ENCODE measurements at places on chromosomes 1 and 21.

DNA sequence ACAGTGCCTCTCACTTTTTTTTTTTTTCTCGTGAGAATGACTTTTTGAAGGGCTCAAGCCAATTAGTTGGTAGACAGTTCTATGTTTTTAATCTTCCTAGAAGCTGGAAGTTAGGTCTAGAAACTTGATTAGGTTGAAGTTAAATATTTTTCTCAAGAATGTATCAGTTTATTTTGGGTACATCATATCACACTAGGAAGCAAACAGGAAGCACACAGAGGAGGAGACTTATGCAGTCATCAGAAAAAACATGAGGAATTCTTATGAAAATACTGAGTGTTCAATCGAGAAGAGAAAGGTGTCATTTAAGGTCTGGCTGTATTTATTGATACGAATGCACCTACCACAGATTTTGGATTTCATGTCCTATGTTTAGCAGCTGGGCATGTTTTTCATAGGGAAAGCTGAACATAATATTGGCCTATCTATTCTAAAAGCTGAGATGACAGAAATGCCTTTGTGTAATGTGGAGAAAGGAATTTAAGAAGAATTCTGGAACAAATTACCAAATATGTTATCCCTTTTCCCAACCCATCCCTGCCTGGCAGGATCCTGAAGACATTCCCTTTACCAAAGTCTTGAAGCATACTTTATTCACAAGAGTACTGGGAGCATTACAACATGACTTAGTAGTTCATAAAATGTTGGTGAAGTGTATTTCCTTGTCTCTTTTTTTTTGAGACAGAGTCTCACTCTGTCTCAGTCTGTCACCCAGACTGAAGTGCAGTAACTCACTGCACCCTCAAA, 17.5 kb upstream of the ZFP69B start:
- no peak for DNase-seq

DNA sequence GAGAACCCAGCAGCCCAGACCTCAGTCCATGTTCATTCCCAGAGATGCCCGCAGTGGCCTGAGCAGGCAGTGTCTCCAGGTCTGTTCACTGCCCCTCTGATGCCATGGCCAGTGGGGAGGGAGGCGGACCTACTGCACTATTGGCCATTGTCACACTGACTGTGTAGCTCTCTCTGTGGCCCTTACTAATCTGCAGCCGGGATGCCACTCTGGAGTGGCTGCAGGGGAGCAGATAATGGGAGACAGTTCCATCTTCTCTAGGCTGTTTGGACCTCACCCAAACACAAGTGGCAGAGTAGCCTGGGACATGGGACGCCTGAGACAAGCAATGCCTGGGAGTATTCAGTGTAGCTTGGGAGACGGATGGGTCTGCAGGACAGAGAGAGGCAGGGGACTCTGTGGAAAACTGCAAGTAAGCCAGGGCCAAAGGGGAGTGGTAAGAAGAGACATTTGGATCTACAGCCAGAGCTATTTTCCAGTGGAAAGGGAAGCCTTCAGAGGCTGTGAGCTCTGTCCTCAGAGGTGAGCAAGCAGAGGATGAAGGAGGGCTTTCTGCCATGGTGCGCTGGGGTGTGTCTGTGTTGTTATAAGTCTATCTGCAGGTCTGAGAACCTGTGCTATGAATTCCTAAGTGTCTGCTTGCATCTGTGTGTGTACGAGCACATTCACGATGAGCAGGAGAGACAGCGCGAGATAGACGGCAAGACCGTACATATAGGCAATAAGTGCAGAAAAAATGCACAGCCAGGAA, 26.7 kb downstream of the DMBX1 start:
- no peak for DNase-seq

DNA sequence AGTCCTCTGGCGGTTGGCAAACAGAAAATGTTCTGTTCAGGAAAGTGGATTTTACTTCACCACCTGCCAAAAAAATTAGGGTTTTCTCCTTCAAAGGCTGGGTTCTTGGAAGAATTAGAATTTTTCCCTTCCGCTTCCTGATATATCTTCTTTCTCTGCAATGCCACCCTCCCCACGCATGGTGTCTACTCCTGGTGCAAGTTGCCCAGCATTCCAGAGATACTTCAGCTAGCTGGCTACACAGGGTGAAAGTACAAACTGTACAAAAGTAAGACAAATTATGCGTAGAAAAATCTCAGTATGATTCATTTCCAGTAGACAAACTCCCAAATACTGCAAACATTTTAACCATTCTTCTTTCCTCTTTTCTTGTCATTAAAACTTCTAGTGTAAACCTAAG, 430.1 kb upstream of the ESRRG start:
- DNase-seq, result no peak

DNA sequence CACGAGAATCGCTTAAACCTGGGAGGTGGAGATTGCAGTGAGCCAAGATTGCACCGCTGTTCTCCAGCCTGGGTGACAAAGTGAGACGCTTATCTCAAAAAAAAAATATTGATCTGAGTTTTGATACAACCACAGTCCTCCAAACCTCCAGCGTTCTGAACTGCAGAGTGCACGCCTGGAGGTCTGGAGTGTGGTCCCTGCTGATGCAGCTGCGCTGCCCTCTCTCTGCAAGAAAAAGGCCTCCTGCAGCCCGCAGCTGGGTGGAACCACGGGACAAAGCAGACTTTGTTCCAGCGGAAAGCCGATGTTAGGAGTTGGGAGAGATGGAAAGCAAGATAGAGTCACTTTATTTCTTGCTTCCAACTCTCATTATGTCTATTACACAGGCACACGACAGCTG, 144.9 kb upstream of the SOD1 start:
- no peak for DNase-seq

DNA sequence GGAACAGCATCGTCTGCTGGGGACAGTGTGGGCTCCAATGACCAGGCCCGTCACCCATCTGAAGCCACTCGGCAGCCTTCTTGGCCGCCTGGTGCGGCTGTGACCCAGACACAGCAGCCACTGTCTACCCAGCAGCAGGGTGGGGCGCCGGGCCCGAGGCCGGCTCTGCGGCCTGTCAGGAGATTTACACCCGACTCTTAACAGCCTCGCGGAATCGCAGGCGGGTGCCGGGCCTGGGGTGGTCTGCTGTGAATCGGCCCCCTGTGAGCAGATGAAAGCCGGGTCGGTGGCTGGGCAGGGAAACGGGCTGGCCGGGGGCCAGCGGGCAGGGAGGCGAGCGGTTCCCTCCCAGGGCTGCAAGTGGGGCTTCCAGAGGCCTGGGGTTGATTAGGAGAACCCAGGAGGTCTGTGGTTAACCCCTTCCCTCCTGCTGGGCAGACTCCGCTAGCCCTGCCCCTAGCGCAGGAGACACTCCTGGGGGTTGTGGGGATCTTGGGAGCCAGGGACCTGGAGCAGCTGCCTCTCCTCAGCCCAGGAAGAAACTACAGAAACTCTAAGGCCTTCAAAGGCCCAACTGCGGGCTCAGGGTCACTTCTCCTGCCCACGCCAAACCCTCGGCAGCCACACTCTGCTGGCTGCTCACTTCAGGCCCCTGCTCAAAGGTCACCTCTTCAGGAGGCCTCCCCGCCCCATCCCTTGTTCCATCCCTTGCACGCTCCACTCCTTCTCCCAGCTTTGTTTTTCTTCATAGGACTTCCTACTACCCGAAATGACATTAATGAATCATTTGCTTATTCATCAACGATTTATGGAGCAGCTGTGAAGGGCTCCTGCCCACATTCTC, 15.6 kb downstream of the RUNX3 start:
- no peak for DNase-seq

DNA sequence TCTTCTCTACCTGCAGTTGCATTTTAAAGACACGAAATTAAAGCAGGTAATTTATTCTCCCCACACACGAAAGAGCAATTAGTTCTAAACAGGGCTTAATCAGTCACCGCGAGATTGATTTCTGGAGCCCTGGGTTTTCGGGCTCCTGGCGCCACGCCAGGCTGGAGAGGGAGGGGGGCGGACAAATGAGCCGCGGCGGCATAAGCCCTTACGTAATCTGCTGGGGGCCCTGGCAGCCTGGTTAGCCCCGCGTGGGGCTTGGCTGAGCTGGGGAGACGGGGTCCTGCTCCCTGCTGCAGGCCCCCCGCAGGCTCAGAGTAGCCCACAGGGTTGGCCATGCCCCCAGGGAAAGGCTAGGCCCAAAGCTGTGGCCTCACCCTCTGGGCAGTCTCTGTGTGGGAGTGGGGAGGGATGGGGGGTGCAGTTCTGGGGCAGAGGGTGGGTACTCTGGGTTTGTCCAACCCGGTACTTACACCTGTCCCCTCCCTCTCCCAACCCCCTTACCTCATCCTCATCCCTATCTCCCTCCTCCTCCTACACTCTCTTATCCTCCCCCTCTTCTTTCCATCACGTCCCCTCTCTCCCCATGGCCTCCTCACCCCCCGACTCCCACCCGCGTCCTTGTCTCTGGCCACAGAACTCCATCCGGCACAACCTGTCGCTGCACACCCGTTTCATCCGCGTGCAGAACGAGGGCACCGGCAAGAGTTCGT, 19.9 kb downstream of the FOXO6 start:
- no peak for DNase-seq

- DNase-seq, result no peak
These were observed 47.5 kb upstream of the SLC19A1 start for GRCh38 chr21:45589686-45590245.

- no peak for DNase-seq
These were observed 2.7 kb downstream of the MAN1C1 start for GRCh38 chr1:25619101-25619890.

DNA sequence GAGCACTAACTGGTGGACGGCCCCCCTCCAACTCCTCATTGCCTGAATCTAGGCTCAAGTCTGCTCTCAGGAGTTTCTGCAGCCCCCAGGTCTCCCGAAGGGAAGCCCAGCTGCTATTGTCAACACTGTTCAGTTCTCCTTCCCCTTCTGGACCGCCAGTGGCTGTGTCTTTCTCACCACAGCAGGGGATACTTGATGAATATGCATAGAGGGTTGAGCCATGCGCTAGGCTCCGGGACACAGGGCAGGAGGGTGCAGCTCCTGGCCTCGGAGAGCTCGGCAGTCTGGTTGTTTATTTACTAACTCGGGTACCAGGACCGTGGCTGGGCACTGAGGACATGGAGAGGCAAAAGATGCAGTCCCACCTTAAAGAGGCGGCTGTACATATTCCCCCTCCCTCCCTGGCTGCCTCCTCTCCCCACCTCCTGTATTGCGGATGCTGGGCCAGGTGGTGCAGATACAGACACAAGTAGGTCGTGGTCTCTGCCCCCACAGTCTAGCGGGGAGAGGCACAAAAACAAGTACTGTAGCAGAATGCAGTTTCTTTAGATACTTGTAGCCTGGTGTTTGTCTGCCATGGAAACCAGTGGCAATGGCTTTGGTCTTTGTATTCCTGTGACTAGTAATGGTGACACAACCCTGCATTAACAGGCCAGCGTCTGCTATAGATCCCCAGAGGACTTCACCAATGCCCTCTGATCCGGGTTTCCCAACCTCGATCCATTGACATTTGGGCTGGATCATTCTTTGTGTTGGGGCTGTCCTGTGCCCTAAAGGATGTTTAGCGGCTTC, 26.2 kb downstream of the ARHGEF10L start:
- peak; percentile 38 for DNase-seq

DNA sequence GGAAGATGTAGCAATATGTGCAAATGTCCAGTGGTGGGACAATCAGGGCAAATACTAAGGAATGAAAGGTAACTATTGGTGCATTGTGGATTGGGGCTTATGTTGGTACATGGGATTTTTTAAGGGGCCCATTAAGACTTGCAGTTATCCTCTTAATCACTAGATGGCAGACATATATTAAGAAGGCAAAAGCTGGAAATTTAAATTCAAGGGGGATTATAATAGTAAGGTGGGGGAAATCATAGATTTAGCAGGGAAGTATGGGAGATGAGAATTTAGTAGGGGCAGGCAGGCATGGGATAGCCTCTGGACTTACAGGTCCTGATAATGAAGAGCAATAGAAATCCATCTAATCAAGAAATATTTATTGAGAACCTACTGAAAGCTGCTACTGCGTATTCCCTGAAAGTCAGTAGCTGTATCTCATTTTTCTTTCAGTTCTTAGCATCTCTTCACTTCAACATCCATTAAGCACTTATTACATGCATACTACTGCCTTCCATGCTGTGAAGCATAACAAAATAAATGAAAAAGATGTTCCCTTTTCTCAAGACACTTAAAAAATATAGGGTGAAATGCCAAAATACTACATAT, 251.8 kb downstream of the CRB1 start:
- DNase-seq, result no peak

DNA sequence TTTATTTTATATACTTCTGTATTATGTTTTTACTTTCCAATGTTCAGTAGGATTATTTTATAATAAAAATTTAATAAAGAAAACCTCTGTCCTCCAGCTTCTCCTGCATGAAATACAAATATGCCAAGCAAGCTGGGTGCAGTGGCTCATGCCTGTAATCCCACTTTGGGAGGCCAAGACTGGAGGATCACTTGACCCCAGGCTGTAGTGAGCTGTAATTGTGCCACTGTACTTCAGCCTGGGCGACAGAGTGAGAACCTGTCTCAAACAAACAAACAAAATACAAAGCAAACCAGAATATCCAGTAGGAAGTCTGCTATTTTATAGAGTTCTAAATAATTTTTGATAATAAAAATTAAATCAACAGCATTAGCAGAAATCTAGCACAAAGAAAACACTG, 168.8 kb downstream of the EIF4G3 start:
- DNase-seq, result no peak

DNA sequence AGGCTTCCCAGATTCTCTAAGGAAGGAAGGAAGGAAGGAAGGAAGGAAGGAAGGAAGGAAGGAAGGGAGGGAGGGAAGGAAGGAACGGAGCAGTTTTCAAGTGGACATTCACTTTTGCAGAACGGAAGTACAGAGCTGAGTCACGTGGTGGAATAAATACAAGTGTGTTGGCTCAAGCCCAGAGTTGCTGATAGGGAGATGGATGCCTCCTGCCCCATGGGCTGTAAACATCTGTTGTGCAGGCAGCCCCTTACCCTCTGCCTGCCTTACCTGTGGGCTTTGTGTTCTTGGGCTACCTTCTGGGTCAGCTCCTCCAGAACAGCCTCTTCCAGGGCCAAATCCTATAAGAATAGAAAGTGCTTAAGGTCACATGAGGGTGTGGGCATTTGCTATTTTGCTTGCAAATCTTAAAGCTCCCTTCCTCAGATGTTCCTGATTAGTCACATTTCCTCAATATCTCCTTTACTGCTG, 121.7 kb downstream of the SMYD2 start:
- DNase-seq, result no peak

- DNase-seq, result no peak
These were observed 68.5 kb upstream of the GRIK3 start for GRCh38 chr1:37102656-37103382.

GRCh38 chr1:226939438-226940028, 561 bp upstream of the COQ8A start:
- no peak for DNase-seq

DNA sequence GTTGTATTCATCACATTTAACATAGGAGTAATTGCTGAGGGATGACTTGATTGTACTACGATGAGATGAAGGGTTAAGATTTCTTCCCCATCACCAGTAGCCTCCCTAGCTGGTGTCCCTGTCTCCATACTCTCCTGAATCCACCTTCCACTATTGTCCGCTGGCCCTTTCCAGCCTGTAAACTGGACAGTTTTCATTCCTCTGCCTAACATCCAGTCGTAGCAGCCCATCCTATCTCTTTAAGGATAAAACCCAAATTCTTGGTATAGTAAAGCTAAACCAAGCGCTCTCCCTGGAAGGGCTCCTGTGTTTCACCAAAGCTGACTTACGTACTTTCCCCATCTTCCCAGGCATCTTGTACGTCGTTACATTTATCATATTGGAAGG, 670 bp downstream of the COX20 start:
- DNase-seq, result peak; percentile 32

GRCh38 chr21:32975811-32976431, 49.8 kb upstream of the OLIG2 start:
- DNase-seq, result no peak
